CD14-positive monocyte (primary cell): ENCODE measurements at places on chromosomes 1 and 21. TPM values are rescaled to one million over a fixed set of nuclear protein-coding genes. Genes with fewer than 3 reads are reported as not detected.

NBPF1 gene
- 2.6 TPM for polyA plus RNA-seq

CACHD1 gene
- polyA plus RNA-seq = 0.03 and 0.12 TPM in 2 replicates

TDRD10 gene
- polyA plus RNA-seq = not detected

SPRR2G gene
- not detected for polyA plus RNA-seq

SLC44A3 gene
- not detected for polyA plus RNA-seq

CLDN17 gene
- not detected in 2 replicates for polyA plus RNA-seq

ASTN1 gene
- not detected for polyA plus RNA-seq

LIPI gene
- not detected in 2 replicates for polyA plus RNA-seq

USP33 gene
- 33.5 TPM for polyA plus RNA-seq

ST3GAL3 gene
- 4.5 and 4.8 TPM in 2 replicates for polyA plus RNA-seq

IGSF3 gene
- polyA plus RNA-seq = 0.12 and 0.13 TPM in 2 replicates

F13B gene
- polyA plus RNA-seq = not detected

SLC25A34 gene
- 0.08 TPM for polyA plus RNA-seq

TBX19 gene
- polyA plus RNA-seq = 0.65 TPM
